ENCODE measurements at places on chromosomes 16 and 17. TPM values are rescaled to one million over a fixed set of nuclear protein-coding genes. Genes with fewer than 3 reads are reported as not detected.

GRCh38 chr17:60151355-60151754 is 1.6 kb downstream of the CA4 start:
- DNase-seq: peak; percentile 39
- peaks cover 16% of the 10 kb centered on the region for H3K4me1 ChIP-seq
- H3K27me3 ChIP-seq: peaks cover 53% of the 10 kb centered on the region
- H3K27ac ChIP-seq: no peak overlapping the region

DNA sequence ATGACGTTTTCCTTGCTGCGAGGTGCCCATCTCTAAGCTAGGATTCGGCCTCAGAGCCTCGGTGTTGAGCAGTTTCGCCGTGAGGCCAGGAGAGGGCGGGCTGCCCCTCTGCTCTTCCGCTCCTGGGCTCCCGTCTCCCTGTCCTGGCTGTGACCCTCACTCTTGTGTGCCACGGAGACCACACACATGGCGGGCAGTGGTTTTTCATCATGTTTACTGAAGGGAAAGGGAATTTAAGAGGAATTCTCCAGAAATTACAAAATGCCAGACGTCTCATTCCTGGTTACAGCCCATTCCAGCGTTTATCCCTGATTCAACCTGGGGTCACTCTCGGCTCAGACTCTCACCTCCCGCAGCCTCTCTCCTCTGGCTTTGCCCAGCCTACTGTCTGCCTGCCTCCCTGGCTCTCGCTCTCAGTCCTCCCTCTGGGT is 96.8 kb upstream of the ELAC2 start:
- H3K4me3 ChIP-seq: no peak overlapping the region
- no peaks in the 10 kb centered on the region for H3K4me1 ChIP-seq
- no peaks in the 10 kb centered on the region for H3K27me3 ChIP-seq
- peak; percentile 21 for DNase-seq
- no peaks in the 10 kb centered on the region for H3K36me3 ChIP-seq

DNA sequence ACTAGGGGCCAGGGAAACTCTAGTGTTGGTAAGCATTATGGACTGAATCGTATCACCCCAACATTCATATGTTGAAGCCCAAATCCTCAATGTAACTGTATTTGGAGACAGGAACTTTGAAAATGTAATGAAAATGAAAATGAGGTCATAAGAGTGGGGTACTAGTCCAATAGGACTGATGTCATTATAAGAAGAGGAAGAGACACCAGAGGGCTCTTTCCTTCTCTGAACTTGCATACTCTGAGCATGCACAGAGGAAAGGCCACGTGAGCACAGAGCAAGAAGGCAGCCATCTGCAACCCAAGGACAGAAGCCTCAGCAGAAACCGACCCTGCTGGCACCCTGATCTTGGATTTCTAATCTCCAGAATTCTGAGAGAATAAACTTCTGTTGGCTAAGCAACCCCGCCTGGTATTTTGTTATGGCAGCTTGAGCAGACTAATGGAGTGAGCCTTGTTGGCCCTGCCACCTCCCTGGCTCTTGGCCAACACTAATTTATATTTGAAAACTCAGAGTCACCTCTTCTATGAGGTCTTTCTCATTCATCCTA is 273.4 kb downstream of the NTN1 start:
- H3K27ac ChIP-seq: no peak overlapping the region
- H3K27me3 ChIP-seq: no peaks in the 10 kb centered on the region
- peaks cover 6% of the 10 kb centered on the region for H3K4me1 ChIP-seq
- H3K36me3 ChIP-seq: no peaks in the 10 kb centered on the region
- H3K4me3 ChIP-seq: no peak overlapping the region
- DNase-seq: no peak

GRCh38 chr17:1518410-1518809 is 2.0 kb upstream of the INPP5K start:
- DNase-seq: no peak
- no peak overlapping the region for H3K27ac ChIP-seq
- peak overlapping the region; percentile 86 for H3K4me3 ChIP-seq
- H3K36me3 ChIP-seq: peaks cover 19% of the 10 kb centered on the region
- peaks cover 22% of the 10 kb centered on the region for H3K4me1 ChIP-seq

KRTAP1-1 gene
- total RNA-seq: not detected

- no peak overlapping the region for H3K4me3 ChIP-seq
- no peaks in the 10 kb centered on the region for H3K27me3 ChIP-seq
- no peak overlapping the region for H3K27ac ChIP-seq
- H3K36me3 ChIP-seq: peaks cover 47% of the 10 kb centered on the region
- peaks cover 4% of the 10 kb centered on the region for H3K4me1 ChIP-seq
- peak; percentile 49 for DNase-seq
Observed at GRCh38 chr16:3780570-3780969, 63.2 kb upstream of the TRAP1 start.

- no peak overlapping the region for H3K27ac ChIP-seq
- peaks cover 28% of the 10 kb centered on the region for H3K27me3 ChIP-seq
- H3K36me3 ChIP-seq: no peaks in the 10 kb centered on the region
- no peaks in the 10 kb centered on the region for H3K4me1 ChIP-seq
- no peak overlapping the region for H3K4me3 ChIP-seq
Observed at GRCh38 chr17:79609049-79609589, 1.7 kb downstream of the RBFOX3 start.

DNA sequence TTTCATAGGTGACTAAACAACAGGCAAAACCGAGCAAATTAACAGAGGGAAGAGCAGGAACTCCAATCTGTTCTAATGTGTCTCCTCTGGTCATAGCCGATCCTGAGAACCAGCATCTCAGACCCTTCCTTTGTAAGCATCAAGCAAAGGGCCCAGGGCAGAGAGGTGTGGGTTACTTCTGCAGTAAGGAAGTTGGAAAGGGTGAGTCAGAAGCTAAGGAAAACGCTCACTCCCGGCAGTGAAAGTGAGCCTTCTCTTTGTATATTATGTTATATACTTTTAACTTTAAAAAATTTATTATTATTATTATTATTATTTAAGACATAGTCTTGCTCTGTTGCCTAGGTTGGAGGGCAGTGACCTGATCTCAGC is 77.7 kb downstream of the MRM3 start:
- DNase-seq: no peak
- peaks cover 11% of the 10 kb centered on the region for H3K27me3 ChIP-seq

DNA sequence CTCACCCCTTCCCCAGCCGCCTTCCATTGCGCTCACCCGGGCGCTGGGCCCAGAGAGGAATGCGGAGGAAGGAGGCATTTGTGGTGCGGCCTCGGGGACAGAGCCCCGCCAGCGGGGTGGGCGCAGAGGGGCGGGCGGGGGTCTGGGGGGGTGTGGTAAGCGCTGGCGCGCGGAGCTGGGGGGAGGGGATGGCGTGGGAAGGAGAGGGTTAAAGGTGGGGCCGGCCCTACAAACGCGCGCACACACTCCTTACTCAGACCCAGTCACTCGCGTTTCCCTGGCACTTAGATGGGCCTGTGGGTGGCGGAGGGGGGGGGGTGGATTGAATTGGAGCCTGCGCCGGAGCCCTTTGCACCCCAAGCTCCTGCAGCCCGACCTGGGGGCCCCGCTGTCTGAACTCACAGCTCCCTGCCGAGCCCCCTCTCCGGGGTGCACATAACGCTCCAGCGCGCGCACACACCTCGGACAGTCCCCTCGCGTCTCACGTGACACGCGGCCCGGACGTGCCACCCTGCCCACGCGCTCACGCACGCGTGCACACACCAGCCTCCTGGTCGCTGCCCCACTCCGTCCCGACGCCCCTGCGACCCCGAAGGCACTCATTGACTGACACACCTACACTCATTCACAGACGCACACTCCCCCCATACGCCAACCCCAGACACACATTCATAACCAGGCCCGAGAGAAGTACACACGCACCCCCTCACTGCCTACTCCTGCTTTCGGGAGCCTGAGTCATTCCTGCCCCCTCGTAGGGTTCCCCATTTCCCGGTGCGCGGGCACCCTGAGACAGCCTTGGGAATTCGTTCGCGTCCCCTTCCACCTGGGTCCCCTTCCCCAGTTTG is 844 bp downstream of the TBKBP1 start:
- H3K4me3 ChIP-seq: peak overlapping the region; percentile 45
- H3K27me3 ChIP-seq: no peaks in the 10 kb centered on the region
- peak; percentile 37 for DNase-seq

DNA sequence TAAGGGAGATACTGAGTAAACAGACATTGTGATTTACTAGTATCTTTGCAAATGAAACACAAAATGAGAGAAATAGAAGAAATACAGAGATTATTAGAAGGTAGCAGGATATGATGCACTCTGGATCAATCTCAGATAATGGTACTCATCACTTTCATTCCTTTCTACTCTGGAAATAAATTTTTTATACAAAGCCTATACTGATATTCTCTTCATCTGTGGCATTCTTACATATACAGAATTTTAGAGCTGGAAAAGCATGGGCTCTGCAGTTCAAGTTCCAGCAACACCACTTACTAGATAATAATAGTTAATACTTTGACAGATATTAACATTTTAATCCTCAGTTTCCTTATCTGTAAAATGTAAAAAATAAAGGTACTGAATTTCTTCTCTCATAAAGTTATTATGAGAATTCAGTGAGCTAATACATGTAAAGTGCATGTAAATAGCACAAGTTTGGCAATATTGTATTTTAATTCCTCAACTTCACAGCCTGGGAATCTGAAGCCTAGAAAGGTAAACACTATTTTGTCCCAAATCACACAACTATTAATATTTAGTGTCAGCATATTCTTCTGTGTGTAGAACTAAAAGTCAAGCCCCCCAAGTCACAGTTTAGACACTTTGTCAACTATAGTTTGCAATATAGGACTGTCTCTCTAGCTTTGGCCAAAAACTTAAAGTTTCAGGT is 6.5 kb downstream of the RNF43 start:
- no peak overlapping the region for H3K4me3 ChIP-seq
- no peak for DNase-seq
- H3K27me3 ChIP-seq: no peaks in the 10 kb centered on the region
- no peaks in the 10 kb centered on the region for H3K36me3 ChIP-seq
- peaks cover 2% of the 10 kb centered on the region for H3K4me1 ChIP-seq

DNA sequence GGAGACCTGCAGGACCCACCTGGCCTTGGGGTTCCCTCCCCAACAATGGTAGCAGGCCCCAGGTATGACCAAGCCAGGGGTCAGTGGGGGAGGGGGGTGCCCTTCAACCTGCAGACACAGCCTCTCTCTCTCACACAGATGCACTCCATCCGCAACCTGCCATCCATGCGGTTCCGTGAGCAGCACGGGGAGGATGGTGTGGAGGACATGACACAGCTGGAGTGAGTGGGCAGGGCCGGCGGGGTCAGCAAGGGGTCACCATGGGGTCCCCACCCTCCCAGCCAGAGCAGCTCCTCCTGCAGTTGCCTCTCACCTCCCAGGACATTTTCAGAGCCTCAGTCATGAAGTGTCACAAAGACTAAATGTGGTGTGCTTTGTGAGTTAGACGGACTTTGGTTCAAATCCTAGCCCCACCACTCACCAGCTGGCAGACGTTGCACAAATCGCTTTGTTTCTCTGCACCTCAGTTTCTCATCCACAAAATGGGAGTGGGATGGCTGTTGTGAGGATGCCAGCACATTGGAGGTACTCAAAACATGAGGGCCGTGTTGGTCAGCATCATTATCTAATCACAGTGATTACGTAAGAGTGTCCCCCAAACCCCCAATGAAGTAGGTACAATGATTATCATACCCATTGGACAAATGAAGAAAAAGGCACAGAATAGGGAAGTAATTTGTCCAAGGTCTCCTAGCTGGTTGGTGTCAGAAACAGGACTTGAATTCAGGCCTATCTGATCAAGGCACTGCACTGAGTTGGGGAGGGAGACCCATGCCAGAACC is 16.0 kb downstream of the MYO15A start:
- H3K27me3 ChIP-seq: no peaks in the 10 kb centered on the region
- no peak for DNase-seq
- peaks cover 1% of the 10 kb centered on the region for H3K36me3 ChIP-seq

- DNase-seq: no peak
- no peak overlapping the region for H3K27ac ChIP-seq
- H3K36me3 ChIP-seq: no peaks in the 10 kb centered on the region
- H3K4me3 ChIP-seq: no peak overlapping the region
Observed at GRCh38 chr17:49473900-49474751, 21.0 kb upstream of the NGFR start.

GRCh38 chr17:19553036-19553435 is 19.4 kb downstream of the SLC47A1 start:
- no peak for DNase-seq
- H3K27me3 ChIP-seq: peaks cover 5% of the 10 kb centered on the region
- H3K36me3 ChIP-seq: no peaks in the 10 kb centered on the region
- H3K27ac ChIP-seq: no peak overlapping the region
- H3K4me1 ChIP-seq: no peaks in the 10 kb centered on the region
- H3K4me3 ChIP-seq: no peak overlapping the region

TMEM208 gene
- total RNA-seq: 33.7 TPM

- peak; percentile 49 for DNase-seq
- peaks cover 37% of the 10 kb centered on the region for H3K4me1 ChIP-seq
- peak overlapping the region; percentile 39 for H3K4me3 ChIP-seq
- peak overlapping the region; percentile 88 for H3K27ac ChIP-seq
- H3K27me3 ChIP-seq: no peaks in the 10 kb centered on the region
Observed at GRCh38 chr17:77189148-77189547, 48.4 kb downstream of the SEC14L1 start.

GRCh38 chr17:81239714-81240555 is 817 bp downstream of the NDUFAF8 start:
- H3K27ac ChIP-seq: peak overlapping the region; percentile 97
- no peaks in the 10 kb centered on the region for H3K27me3 ChIP-seq
- H3K4me1 ChIP-seq: peaks cover 41% of the 10 kb centered on the region
- peak; percentile 54 for DNase-seq
- peak overlapping the region; percentile 96 for H3K4me3 ChIP-seq

- no peaks in the 10 kb centered on the region for H3K27me3 ChIP-seq
- H3K4me1 ChIP-seq: peaks cover 45% of the 10 kb centered on the region
- peaks cover 35% of the 10 kb centered on the region for H3K36me3 ChIP-seq
- DNase-seq: peak; percentile 74
Observed at GRCh38 chr16:57994778-57995177, 5.7 kb downstream of the ZNF319 start.

- no peaks in the 10 kb centered on the region for H3K27me3 ChIP-seq
- peaks cover 34% of the 10 kb centered on the region for H3K4me1 ChIP-seq
- H3K36me3 ChIP-seq: no peaks in the 10 kb centered on the region
- H3K27ac ChIP-seq: no peak overlapping the region
Observed at GRCh38 chr16:86090461-86091170, 191.7 kb downstream of the IRF8 start.

CES2 gene
- total RNA-seq: 29.7 TPM

GRCh38 chr16:503150-504071 is 24.1 kb upstream of the CAPN15 start:
- no peaks in the 10 kb centered on the region for H3K4me1 ChIP-seq
- H3K27ac ChIP-seq: no peak overlapping the region
- no peaks in the 10 kb centered on the region for H3K36me3 ChIP-seq
- no peak for DNase-seq
- H3K4me3 ChIP-seq: no peak overlapping the region
- no peaks in the 10 kb centered on the region for H3K27me3 ChIP-seq

ARHGAP44 gene
- total RNA-seq: 0.37 TPM

GRCh38 chr17:8465356-8465755 is 29.7 kb downstream of the NDEL1 start:
- DNase-seq: no peak
- no peak overlapping the region for H3K4me3 ChIP-seq
- no peaks in the 10 kb centered on the region for H3K27me3 ChIP-seq
- no peaks in the 10 kb centered on the region for H3K4me1 ChIP-seq

Measured in activated CD8-positive, alpha-beta T cell treated with anti-CD3 and anti-CD28 coated beads, Interleukin-2, amount 10 ng/mL, durations not matched to agents 7 days and 5 days (primary cell).